ENCODE measurements at places on chromosomes 12 and 14. TPM values are rescaled to one million over a fixed set of nuclear protein-coding genes. Genes with fewer than 3 reads are reported as not detected.

DNA sequence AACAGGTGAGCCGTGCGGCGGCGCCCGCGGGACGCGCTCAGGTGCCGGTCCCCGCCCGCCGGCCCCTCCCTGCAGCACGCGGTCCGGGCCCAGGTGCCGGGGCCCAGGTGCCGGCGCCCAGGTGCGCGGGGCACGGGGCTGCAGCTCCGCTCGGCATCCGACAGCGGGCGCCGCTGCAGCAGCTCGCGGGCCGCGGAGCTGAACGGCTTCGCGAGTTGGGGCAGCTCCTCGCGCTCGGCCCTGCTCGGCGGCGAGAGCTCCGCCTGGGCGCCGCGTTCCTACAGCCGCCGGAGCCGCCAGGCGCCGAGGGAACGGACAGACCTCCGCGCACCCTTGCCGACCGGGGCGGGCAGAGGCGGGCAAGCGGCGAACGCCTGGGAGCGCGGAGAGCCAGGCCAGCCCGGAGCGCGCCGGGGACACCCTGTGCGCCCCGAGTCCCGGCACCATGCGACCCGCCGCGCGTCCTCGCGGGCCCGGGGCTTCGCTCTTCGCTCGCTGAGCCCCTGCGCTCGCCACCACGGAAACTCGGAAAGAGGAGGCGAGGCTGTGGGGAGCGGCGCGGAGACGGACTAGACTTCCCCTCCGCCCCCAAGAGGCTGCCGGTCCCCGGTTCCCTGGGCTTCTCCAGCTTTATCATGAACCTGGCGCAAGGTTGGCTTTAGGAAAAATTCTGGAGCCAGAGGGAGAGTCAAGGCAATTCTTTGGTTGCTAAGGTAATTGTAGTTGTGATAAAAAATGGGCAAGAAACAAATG, at the start of gene RGS6:
TSS of gene RGS6 (plus strand) at position 201 of the 753 bp plus-strand sequence.
- H3K27ac ChIP-seq, result no peak within 1 kb of the TSS
- H3K4me1 ChIP-seq, result peaks cover 9% of the 10 kb centered on the region
- H3K27me3 ChIP-seq, result peaks cover 31% of the 10 kb centered on the region
- DNase-seq, result peak; percentile 6
- no peaks in the 10 kb centered on the region for H3K36me3 ChIP-seq

- no peaks in the 10 kb centered on the region for H3K4me1 ChIP-seq
- peaks cover 3% of the 10 kb centered on the region for H3K27me3 ChIP-seq
- DNase-seq, result no peak
- H3K27ac ChIP-seq, result no peak overlapping the region
- no peaks in the 10 kb centered on the region for H3K36me3 ChIP-seq
Measured at GRCh38 chr14:47678993-47679392, 3.6 kb upstream of the MDGA2 start.

MANSC1 gene
- 0.25 TPM for total RNA-seq

GRCh38 chr12:47938594-47938993, 24.8 kb upstream of the TMEM106C start:
- H3K4me1 ChIP-seq, result peaks cover 26% of the 10 kb centered on the region
- H3K27me3 ChIP-seq, result peaks cover 26% of the 10 kb centered on the region
- H3K27ac ChIP-seq, result no peak overlapping the region
- no peak for DNase-seq

DNA sequence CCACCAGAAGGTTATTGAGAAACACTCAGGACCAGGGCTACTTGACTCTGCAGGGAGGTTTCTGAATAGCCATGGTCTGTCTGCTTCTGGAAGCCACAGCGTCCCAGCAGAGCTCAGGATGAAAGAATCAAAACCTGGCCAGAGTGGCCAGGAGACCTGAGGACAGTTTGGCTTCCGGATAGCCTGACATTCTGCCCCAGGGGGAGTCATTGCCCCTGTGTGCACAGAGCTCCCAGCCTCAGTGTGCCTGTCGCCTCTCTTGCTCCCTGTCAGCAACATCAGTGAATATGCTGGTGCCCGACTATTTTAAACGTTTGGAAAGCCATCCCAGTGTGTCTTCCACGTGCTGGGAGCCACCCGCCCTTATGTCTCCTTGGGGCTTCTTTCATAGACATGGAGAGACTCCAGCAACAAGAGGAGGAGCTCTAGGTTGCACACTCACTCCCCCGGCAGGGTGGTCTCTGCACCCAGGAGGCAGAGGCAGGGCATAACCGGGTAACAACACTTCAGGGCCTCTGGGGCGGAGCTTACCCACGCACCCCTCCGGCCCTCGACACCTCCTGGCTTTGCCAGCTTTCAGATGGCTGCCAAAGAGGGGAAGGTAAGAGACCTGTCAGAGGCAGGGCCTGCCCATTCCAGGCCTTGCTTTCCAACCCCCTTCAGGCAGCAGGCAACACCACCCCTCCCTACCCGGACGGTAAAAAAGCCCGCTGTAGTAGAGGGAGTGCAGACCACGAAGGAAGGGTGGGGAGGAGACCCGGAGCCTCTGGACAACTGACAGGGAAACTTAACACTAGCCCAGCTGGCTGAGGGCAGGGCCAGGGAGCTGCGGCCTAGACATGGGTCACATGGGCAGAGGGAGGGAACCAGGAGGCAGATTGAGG, 19.0 kb upstream of the SLC6A12 start:
- DNase-seq, result no peak
- H3K27me3 ChIP-seq, result no peaks in the 10 kb centered on the region
- H3K4me3 ChIP-seq, result no peak overlapping the region

- H3K27ac ChIP-seq, result no peak overlapping the region
- no peak overlapping the region for H3K4me3 ChIP-seq
- no peaks in the 10 kb centered on the region for H3K4me1 ChIP-seq
- H3K27me3 ChIP-seq, result peaks cover 4% of the 10 kb centered on the region
- DNase-seq, result no peak
Measured at GRCh38 chr14:66066981-66067776, 419.0 kb upstream of the CCDC196 start.

DNA sequence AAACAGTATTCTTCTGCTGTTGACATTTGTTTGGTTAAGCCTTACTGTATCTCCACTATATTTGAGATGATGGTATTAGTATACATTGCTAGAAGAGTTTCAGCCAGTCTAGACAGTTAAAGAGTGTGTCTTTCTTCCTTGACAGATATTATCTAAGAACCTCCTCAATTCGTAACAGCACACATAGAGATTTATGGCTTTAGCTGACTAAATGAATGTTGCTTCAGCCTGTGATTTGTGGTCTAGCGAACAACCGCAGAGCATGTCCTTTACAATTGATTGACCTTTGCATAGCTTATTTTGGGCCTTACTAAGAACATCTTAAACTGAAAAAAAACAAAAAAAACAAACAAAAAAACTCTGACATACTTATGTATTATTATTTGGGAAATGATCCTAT, 122.2 kb downstream of the DAAM1 start:
- no peak overlapping the region for H3K4me3 ChIP-seq
- no peak for DNase-seq
- H3K36me3 ChIP-seq, result no peaks in the 10 kb centered on the region
- H3K4me1 ChIP-seq, result no peaks in the 10 kb centered on the region
- no peaks in the 10 kb centered on the region for H3K27me3 ChIP-seq
- no peak overlapping the region for H3K27ac ChIP-seq

DNA sequence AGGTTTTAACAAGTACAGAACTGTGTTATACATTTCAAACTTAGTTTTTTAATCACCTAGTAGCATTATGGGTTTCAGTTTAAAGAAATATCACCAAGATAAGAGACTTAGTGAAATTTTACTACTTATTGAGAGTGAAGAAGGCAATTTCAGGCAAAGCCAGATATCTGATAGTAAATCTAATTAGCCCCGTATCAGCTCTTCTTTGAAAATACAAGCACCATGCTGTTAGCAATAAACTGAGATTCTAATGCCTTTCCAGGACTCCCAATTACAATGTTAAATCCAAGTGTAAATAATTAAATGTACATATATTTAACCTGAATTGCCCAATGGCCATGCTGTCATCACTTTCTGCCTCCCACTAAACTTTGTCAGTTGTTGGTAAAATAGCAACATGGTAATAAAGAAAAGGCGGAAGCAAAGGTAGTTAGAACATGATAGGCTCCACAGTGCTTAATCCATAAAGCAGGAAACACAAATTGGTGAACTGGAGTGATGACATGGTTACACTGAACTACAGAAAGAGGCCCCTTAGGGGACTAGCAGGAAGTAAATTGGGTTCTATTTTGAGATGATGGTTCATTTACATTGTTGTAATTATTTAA, 646.1 kb downstream of the C12orf50 start:
- DNase-seq, result no peak
- H3K27me3 ChIP-seq, result no peaks in the 10 kb centered on the region
- H3K4me3 ChIP-seq, result no peak overlapping the region

ERP29 gene
- 74.9 TPM for total RNA-seq

DNA sequence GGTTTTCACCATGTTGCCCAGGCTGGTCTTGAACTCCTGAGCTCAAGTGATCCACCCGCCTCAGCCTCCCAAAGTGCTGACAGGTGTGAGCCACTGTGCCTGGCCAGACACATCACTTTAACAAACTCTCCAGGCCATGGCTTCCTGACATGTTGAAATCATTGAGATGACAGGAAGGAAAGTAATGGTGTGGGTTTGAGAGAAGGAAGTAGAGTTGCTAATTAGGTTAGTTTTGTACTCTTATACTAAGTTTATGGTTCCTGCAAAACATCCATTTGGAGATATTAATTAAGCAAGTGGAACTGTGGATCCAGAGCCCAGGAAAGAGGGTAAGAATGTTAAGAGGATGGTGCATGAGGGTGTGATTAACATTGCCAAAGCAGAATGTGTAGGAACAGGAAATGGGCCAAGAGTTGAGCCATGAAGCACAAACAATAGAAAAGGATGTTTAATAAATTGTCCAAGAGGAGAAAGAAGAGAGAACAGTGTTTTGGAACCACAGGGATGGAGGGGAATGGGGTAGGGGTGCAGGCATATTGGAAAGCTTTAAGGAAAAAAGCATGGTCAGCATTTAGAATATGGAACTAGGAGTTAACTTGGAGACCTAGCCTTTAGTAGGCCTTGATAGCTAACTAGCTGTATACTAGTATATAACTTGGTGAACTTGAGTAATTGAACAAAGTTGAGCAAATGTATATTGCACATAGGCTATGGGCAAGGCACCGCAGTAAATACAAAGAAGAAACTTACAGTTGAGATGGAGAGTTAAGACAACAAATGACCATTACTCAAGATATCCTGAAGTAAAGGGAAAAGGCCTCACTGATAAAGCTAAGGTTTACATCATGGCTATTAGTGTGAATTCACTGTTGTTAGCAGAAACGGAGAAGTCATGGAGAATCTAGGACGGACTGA, 91.3 kb upstream of the DNM1L start:
- no peaks in the 10 kb centered on the region for H3K27me3 ChIP-seq
- H3K36me3 ChIP-seq, result no peaks in the 10 kb centered on the region
- DNase-seq, result no peak
- no peak overlapping the region for H3K4me3 ChIP-seq
- H3K27ac ChIP-seq, result no peak overlapping the region

DNA sequence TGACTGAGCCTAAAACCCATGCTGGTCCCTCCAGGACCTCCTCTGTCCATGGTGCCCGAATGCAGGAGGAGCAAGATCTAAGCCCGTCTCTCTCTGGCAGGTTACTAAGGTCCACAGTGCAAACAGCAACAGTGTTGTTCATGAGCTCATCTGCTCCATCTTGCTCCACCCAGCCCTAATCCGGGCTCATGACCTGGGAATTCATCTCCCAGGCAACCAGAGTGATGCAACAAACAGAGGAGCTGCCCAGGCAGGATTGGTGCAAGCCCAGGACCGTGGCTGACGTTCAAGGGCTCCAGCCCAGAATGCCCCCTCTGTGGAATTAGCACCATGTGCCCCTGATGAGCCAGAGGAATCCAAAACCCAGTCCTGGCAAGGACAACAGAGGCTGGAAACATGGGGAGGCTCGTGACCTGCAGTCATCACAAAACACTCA, 29.9 kb downstream of the HSPB8 start:
- H3K27ac ChIP-seq, result no peak overlapping the region
- H3K36me3 ChIP-seq, result no peaks in the 10 kb centered on the region
- DNase-seq, result no peak
- H3K27me3 ChIP-seq, result no peaks in the 10 kb centered on the region

GRCh38 chr14:88746052-88746451, 46.7 kb downstream of the EML5 start:
- DNase-seq, result no peak
- no peaks in the 10 kb centered on the region for H3K4me1 ChIP-seq
- no peak overlapping the region for H3K27ac ChIP-seq
- no peak overlapping the region for H3K4me3 ChIP-seq
- H3K27me3 ChIP-seq, result no peaks in the 10 kb centered on the region

DNA sequence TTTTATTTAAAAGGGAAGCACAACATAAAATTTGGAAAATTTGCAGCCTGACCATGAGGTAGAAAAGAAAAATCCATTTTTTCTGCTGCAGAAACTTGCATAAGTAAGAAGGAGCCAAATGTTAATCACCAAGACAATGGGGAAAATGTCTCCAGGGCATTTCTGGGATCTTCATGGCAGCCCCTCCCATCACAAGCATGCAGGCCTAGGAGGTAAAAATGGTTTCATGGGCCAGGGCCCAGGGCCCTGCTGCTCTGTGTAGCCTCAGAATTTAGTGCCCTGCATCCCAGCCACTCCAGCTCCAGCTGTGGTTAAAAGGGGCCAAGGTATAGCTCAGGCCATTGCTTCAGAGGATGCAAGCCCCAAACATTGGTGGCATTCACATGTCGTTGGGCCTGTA, 735.6 kb downstream of the GALC start:
- H3K4me1 ChIP-seq, result no peaks in the 10 kb centered on the region
- H3K27ac ChIP-seq, result no peak overlapping the region
- no peaks in the 10 kb centered on the region for H3K27me3 ChIP-seq
- DNase-seq, result no peak
- no peak overlapping the region for H3K4me3 ChIP-seq
- no peaks in the 10 kb centered on the region for H3K36me3 ChIP-seq

- no peak overlapping the region for H3K4me3 ChIP-seq
- H3K27me3 ChIP-seq, result no peaks in the 10 kb centered on the region
- no peaks in the 10 kb centered on the region for H3K4me1 ChIP-seq
Measured at GRCh38 chr12:44774815-44775411, 101.2 kb downstream of the NELL2 start.

NID2 gene
- total RNA-seq, result 0.36 TPM

- no peaks in the 10 kb centered on the region for H3K4me1 ChIP-seq
- DNase-seq, result no peak
- no peaks in the 10 kb centered on the region for H3K27me3 ChIP-seq
- no peak overlapping the region for H3K4me3 ChIP-seq
- H3K27ac ChIP-seq, result no peak overlapping the region
Measured at GRCh38 chr14:77206261-77206824, 24.7 kb downstream of the TMEM63C start.

KRT75 gene
- total RNA-seq, result not detected
